ENCODE measurements at places on chromosomes 2 and 18.
A peak's percentile ranks its signal among the peaks of the same experiment; 100 is the strongest.

- DNase-seq, result no peak
These were observed 220.9 kb upstream of the EPHA4 start for GRCh38 chr2:221792971-221793521.

- no peak for DNase-seq
These were observed 113.7 kb downstream of the SPOPL start for GRCh38 chr2:138615257-138615656.

- DNase-seq, result no peak
These were observed 847.7 kb downstream of the CPS1 start for GRCh38 chr2:211404098-211404497.

GRCh38 chr2:208454861-208455260 lies 48.3 kb downstream of the PTH2R start:
- no peak for DNase-seq

DNA sequence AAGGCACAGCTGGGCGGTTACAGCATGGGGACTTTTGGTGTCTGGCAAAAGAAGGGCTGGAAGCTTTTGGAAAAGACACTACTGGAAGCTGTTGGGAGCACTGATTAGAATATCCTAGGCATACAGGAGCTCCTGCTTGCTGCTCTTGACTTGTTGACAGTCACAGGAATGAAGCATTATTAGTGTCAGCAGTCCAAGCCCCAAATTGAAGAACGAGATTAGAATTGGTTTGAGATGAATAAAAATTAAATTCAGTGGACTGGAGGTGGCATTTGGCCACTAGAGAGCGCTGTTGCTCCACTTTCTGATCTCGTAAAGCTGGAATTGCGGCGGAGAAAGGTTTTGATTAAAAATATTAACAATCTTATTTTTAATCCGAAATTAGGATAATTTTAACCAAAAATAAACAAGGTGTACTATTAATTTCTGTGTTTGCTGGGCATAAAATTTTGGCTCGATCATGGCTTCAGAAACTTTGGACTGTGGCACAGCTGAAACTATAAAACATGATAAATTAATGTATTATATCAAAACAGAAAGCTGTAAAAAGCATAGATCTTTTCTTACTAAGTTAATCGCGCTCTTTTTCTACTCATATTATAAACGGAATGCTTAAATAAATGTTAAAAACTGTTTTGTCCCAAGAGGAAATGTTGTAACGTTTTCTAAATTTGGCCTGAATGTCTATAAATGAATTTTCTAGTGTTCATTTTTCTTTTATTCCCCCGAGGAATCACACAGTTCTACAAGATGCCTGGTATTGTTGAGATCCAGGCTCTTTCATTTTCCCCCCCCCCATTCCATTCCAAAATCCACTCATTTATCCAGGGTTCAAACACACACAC lies 2.4 kb upstream of the HOXD8 start:
- DNase-seq, result no peak

GRCh38 chr18:26419746-26420145 lies 128.6 kb downstream of the KCTD1 start:
- DNase-seq, result peak; percentile 82

GRCh38 chr2:199439066-199439465 lies 18.7 kb downstream of the SATB2 start:
- no peak for DNase-seq

- no peak for DNase-seq
These were observed 247.4 kb upstream of the RAB6C start for GRCh38 chr2:129731907-129732629.

GRCh38 chr18:41075212-41075611 lies 879.8 kb upstream of the PIK3C3 start:
- no peak for DNase-seq

DNA sequence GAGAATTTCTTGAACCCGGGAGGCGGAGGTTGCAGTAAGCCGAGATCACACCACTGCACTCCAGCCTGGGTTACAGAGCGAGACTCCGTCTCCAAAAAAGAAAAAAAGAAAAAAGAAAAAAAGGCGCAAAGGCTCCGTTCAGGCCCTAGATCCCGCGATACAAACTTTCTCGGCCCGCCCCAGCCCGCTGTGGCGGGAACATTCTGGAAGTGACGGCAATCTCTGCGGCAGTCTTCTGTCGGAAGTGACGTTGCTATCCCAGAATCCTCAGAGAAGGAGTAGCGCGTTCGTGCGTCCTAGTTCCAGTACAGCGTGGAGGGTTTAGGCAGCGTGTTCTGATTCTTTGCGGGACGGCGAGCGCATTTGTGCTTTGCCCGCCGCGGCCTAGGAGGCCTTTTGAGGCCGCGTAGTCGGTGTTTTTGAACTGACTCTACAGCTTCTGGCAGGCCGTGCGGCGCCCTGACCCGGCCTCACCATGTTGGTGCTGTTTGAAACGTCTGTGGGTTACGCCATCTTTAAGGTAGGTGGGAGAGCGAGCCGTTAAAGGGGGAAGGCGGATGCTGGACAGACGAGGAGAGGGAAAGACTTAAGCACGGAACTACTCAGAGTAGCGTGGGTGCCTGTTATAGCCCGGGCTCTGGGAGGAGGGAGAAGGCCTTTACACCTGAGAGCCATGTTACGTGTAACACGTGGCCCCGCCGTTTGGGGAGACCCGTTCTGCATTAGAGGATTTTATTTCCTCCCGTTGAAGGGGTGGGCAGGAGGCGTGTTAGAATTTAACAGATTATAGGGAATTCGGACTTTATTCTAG lies at the start of gene NOP58:
Gene NOP58 (plus strand): TSS at position 297 of the 811 bp plus-strand sequence. CDS start 179 bp downstream, at position 476.
- peak; percentile 95 for DNase-seq

DNA sequence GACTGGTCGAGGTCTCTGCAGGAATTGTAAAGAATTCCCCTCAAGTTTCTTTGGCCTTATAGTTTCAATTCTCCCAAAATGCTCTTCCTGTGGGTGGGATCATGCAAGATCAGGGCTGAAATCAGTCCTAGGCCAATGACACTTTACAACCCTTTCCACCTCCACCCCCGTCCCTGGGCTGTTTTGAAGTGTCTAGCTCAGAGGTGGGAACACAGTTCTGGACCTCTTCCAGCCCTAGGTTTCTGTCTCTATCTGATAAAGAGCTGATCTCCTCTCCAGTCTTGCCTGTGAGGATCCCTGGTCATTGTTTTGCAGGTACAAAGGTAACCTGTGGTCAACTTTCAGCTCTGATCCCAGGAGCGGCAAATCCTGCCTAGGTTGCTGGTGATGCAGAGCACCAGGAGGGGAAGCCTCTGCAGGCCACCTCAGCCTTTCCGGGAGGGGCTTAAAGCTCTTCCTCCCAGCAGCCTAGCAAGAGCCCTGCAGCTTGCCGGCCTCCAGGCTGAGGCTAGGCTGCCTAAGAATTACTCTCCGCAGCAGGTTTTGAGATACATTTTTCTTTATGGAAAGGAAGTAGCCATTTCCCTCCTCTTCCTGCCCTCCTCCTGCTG lies 69.8 kb upstream of the WIPF1 start:
- DNase-seq, result no peak

- DNase-seq, result no peak
These were observed 15.0 kb upstream of the DSG1 start for GRCh38 chr18:31302991-31303390.

GRCh38 chr2:66489436-66489835 lies 54.5 kb downstream of the MEIS1 start:
- DNase-seq, result no peak

- DNase-seq, result no peak
These were observed 17.0 kb downstream of the BABAM2 start for GRCh38 chr2:27907547-27907946.

GRCh38 chr2:10326707-10327594 lies 24.2 kb downstream of the HPCAL1 start:
- no peak for DNase-seq

- DNase-seq, result no peak
These were observed 73.4 kb downstream of the PLEKHM3 start for GRCh38 chr2:207951734-207952470.

DNA sequence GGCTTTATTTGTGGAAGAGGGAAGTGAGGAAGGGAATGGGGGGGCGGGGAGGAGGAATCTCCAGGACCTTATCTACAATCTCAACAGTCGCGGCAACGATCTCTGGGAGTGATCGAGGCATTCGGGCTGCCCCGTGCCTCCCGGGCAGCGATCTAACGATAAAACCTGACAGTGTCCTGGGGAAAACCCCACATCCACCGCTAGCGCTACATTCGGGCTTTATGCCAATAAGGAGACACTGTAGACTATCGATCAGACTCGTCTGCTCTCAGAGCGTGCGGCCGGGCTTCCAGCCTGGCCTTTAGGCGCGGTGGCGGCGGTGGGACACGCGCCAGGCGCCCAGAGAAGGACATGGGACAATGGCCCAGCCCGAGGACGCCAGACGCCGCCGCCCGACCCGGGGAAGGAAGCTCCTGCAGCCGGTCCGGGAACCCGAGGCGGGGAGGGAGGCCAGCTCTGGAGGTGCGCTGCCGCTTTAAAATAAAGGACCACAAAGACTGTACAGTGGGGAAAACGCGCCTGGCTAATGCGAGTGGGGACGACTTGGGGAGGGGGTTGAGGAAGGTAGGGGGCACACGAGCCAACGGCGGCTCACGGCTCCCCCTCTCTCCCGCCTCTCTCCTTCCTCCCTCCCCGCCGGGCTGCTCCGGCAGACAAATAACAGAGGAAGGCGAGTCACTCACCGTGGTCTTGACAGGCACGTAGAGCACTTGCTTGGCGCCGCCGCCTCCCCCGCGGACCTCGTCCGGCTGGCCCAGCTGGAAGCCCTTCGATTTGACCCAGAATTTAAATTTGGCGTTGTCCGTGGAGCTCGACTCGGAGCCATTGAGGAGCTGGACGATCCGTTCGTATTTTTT lies 2.2 kb downstream of the NOL4 start:
- DNase-seq, result peak; percentile 88

- no peak for DNase-seq
These were observed 187.3 kb downstream of the PID1 start for GRCh38 chr2:229083606-229084340.

- no peak for DNase-seq
These were observed 112.3 kb upstream of the ZNF521 start for GRCh38 chr18:25464227-25464626.

DNA sequence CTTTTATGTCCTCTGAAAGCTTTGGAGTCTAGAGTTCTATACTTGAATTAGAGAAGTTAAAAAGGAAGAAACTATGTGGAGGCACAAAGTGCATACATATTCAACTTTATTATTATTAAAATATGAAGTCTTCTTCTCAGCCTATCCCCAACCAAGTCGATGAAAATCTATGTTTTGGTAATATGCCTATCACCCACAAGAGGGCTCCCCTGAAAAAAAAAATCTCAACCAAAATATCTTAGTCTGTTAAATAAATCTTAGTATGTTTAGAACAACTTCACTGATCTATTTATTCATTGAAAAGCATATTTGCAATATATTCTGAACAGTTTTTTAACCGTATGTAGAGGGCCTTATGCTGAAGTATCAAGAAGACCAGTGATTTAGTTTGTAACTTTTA lies 804.5 kb downstream of the TDRD15 start:
- DNase-seq, result no peak

DNA sequence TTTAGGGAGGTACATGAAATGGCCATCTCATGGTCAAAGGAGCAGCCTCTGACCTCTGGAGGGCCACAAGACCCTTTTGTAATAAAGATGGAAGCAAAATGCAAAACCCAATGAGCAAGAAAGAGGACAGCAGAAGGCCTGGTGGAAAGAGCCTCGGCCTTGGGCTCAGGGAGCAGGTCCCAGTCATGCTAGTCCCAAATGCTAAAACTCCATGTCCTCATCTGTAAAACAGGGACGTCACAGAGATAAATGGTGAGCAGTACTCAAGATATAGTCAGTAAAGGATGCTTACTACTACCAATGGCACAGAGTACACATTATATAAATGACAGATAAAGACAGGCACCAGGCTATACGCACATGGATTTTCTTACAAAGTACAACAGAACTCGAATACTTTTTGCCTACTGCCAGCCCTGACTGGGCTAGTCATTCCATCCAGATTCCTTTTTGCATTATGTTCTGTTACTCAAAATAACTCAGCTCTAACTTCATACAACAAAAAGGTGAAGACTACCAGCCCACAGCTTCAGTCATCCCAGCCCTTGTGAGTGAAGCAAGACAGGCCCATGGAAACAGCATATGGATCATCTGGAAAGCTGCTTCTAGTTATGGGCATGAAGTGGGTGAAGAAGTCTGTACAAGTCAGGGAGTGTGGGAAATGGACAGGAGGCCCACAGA lies 64.9 kb upstream of the TFCP2L1 start:
- DNase-seq, result peak; percentile 59

GRCh38 chr2:151102226-151102625 lies 159.4 kb downstream of the RBM43 start:
- no peak for DNase-seq

- no peak for DNase-seq
These were observed 23.9 kb downstream of the NOL10 start for GRCh38 chr2:10665833-10666232.

DNA sequence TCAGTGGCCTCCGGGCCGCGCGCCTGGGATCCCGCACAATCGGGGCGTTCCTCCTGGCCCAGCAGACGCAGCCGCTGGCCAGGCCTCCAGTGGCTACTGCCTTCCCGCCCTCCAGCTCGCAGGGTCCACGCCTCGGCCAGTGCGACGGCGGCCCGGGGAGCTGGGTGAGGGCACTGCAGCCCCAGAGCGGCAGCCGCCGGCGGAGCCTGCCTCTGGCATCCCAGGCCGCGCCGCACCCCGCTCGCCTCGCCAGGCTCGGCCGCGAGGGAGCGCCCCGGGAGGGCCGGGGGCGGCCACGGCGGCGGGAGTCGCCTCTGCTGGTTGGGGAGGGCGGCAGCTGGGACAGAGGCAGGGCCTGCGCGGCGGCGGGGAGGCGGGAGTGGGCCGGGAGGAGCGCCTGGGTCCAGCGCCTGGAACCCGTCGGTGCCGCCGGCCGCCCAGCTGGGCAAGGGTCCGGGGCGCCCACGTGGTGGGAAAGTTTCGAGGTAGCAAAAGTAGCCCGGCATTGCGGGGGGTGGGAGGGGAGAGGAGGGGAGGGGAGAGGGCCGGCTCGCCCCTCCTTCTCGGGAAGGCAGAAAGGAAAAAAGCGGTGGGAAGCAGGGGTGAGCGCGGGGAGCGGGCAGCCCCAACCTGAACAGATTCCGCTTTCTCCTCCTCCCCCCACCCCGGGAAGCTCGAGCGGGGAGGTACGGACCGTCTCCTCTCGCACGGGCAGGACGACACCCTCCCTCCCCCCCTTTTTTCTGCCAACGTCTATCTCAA lies 1.5 kb upstream of the INHBB start:
- no peak for DNase-seq

GRCh38 chr2:215505044-215505786 lies 69.3 kb upstream of the FN1 start:
- no peak for DNase-seq

DNA sequence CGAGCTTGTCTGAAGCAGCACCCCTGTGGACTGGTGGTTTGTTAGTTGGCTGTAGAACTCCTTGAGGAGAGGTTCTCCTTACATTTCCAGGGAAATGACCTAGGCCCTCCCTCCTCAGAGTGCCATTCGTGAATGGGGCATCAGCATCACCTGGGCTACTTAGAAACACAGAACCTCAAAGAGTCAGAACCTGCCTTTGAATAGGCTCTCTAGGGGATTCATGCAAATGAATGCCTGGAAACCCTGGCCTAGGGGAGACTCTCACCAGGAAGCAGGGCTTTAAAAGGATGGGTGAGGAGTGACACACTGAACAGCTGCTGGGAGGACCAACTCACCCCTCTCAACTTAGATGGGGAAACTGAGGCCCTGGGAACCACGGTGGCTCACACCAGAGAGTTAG lies 2.1 kb upstream of the MOCOS start:
- DNase-seq, result peak; percentile 12

- peak; percentile 87 for DNase-seq
These were observed 166.1 kb downstream of the CLIP4 start for GRCh38 chr2:29281086-29281915.

GRCh38 chr2:216727346-216728122 lies 32.2 kb upstream of the IGFBP5 start:
- peak; percentile 16 for DNase-seq

- no peak for DNase-seq
These were observed 102.2 kb upstream of the UXS1 start for GRCh38 chr2:106296182-106296815.

- DNase-seq, result no peak
These were observed 731.4 kb upstream of the CHAC2 start for GRCh38 chr2:53036196-53036595.

All from mesenteric fat pad (tissue), 1 donor.